ENCODE measurements at places on chromosomes 3 and 15.

GRCh38 chr3:62209101-62209500, 164.2 kb downstream of the FEZF2 start:
- DNase-seq = no peak
- H3K36me3 ChIP-seq = no peaks in the 10 kb centered on the region
- H3K27me3 ChIP-seq = no peaks in the 10 kb centered on the region
- no peak overlapping the region for H3K4me3 ChIP-seq
- no peaks in the 10 kb centered on the region for H3K4me1 ChIP-seq
- no peak overlapping the region for H3K27ac ChIP-seq

GRCh38 chr3:171956181-171956683, 83.1 kb upstream of the FNDC3B start:
- H3K4me1 ChIP-seq = no peaks in the 10 kb centered on the region
- DNase-seq = no peak
- no peak overlapping the region for H3K4me3 ChIP-seq
- no peaks in the 10 kb centered on the region for H3K36me3 ChIP-seq
- no peak overlapping the region for H3K27ac ChIP-seq

- H3K36me3 ChIP-seq = no peaks in the 10 kb centered on the region
- no peak overlapping the region for H3K27ac ChIP-seq
- peaks cover 6% of the 10 kb centered on the region for H3K4me1 ChIP-seq
- DNase-seq = no peak
- H3K27me3 ChIP-seq = no peaks in the 10 kb centered on the region
Observed at GRCh38 chr3:160804762-160805161, 48.7 kb downstream of the PPM1L start.

GRCh38 chr3:162538491-162538890, 1041.9 kb downstream of the OTOL1 start:
- H3K27ac ChIP-seq = no peak overlapping the region
- H3K4me1 ChIP-seq = no peaks in the 10 kb centered on the region

- H3K4me1 ChIP-seq = no peaks in the 10 kb centered on the region
- H3K27me3 ChIP-seq = no peaks in the 10 kb centered on the region
- no peak overlapping the region for H3K4me3 ChIP-seq
- H3K36me3 ChIP-seq = peaks cover 4% of the 10 kb centered on the region
- no peak overlapping the region for H3K27ac ChIP-seq
Observed at GRCh38 chr3:15787941-15788340, 9.8 kb downstream of the ANKRD28 start.

DNA sequence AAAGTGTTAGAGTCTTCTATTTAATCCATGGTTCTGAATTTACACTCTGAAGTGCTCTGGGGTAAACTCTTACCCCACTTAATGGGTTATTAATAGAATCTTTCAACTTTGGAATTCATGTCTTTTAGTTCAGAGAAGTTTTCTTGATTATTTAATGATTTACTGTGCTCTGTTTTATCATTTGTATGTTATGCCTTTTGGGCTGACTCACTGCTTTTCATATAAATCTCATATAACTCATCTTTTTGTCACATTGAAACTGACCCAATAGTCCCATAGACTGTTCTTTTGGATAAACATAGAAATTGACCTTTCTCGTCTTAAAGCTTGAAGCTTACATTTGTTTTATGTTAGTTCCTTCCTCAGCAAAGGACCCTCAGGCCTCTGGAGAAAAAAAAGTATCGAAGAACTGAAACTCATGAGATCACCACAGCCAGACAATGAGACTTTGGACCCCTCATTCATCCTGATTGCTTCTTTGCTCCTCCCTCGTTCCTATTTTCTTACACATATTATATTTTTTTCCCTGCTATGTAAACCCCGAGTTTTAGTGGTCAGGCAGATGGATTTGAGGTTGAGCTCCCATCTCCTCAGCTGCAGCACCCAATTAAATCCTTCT, 229.1 kb upstream of the CBLB start:
- no peaks in the 10 kb centered on the region for H3K27me3 ChIP-seq
- no peak overlapping the region for H3K4me3 ChIP-seq
- no peaks in the 10 kb centered on the region for H3K4me1 ChIP-seq

- no peaks in the 10 kb centered on the region for H3K4me1 ChIP-seq
- H3K27ac ChIP-seq = no peak overlapping the region
- no peak for DNase-seq
- peaks cover 15% of the 10 kb centered on the region for H3K27me3 ChIP-seq
Observed at GRCh38 chr15:92385096-92385495, 8.6 kb upstream of the ST8SIA2 start.

DNA sequence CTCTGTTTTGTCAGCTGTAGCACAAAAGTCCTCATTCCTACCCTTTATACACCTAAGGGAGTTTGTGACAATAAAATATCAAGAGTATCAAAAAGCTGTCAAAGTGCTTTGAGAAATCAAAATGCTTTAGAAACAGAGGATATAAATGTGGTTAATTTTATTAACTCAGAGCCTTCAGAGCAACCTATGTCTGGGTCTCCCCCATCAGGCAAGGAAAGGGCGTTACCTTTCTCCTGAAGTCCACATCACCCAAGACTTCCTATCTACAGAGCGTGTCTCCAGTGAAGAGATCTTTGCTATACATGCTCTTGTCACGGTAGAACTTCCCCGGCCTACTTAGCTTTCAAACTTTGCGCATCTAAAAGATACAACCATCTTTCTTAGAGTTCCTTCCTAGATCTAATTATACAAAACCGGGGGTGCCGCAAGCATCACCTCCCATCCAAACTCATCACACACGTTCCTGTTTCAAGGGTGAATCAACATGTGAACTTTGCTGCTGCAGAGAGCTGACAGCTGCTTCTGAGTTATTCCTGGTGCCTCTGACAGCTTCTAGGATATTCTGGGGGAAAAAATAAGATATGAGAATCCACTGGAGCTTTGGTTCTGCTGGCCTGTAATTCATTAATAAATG, 93.0 kb downstream of the RARB start:
- no peaks in the 10 kb centered on the region for H3K36me3 ChIP-seq
- no peak overlapping the region for H3K4me3 ChIP-seq
- no peak overlapping the region for H3K27ac ChIP-seq
- no peak for DNase-seq
- peaks cover 5% of the 10 kb centered on the region for H3K27me3 ChIP-seq

GRCh38 chr3:97256060-97256459, 441.7 kb downstream of the EPHA6 start:
- no peak for DNase-seq
- no peak overlapping the region for H3K4me3 ChIP-seq
- no peaks in the 10 kb centered on the region for H3K4me1 ChIP-seq
- H3K27ac ChIP-seq = no peak overlapping the region

DNA sequence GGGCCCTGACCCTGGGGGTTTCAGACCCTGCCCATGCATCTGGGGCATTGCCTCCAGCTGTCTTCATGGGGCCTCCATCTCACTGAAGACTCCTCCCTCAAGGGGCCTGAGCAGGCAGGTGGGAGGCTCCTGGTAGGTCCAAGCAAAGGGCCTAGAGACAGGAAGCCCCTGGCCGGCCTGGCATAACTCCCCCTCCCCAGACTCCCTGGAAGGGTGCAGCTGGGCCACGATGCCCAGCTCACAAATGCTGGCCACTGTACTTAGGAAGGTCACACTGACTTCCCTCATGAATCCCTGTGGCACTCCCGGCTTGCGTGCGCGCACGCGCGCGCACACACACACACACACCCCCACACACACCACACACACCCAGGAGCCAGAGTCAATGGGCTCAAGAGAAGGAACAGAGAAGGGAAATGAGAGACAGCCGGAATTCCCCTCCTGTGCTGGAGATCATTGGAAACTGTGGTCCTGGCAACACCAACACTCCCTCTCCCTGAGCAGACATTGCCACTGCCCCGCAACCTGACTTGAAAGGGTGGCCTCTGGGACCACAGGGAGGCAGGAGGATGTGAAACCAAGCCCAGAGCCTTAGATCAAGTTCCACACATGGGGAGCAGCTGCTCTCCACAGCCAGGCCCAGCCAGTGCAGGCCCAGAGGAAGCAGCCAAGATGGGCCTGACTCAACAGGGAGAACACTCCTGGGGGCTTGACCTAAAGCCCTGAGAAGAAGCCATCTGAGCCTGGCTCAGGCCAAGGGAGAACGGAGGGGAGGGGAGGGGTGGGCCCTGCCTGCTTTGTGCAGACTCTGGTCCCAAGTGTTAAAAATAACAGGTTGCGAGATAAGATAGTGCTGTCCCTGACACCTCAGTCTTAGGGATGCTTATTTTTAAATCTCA, 69.7 kb downstream of the SCN5A start:
- no peak for DNase-seq
- H3K27me3 ChIP-seq = no peaks in the 10 kb centered on the region
- H3K4me3 ChIP-seq = no peak overlapping the region

GRCh38 chr3:39166134-39166710, 12.8 kb upstream of the CSRNP1 start:
- no peaks in the 10 kb centered on the region for H3K27me3 ChIP-seq
- no peak for DNase-seq
- H3K4me1 ChIP-seq = no peaks in the 10 kb centered on the region
- H3K36me3 ChIP-seq = no peaks in the 10 kb centered on the region
- no peak overlapping the region for H3K27ac ChIP-seq

GRCh38 chr15:99504071-99504822, 61.5 kb upstream of the MEF2A start:
- DNase-seq = no peak
- no peak overlapping the region for H3K27ac ChIP-seq
- H3K36me3 ChIP-seq = no peaks in the 10 kb centered on the region
- peaks cover 11% of the 10 kb centered on the region for H3K4me1 ChIP-seq
- H3K4me3 ChIP-seq = no peak overlapping the region

GRCh38 chr3:102114264-102114979, 265.1 kb downstream of the NFKBIZ start:
- DNase-seq = no peak
- peaks cover 11% of the 10 kb centered on the region for H3K4me1 ChIP-seq
- no peak overlapping the region for H3K4me3 ChIP-seq
- no peaks in the 10 kb centered on the region for H3K36me3 ChIP-seq

DNA sequence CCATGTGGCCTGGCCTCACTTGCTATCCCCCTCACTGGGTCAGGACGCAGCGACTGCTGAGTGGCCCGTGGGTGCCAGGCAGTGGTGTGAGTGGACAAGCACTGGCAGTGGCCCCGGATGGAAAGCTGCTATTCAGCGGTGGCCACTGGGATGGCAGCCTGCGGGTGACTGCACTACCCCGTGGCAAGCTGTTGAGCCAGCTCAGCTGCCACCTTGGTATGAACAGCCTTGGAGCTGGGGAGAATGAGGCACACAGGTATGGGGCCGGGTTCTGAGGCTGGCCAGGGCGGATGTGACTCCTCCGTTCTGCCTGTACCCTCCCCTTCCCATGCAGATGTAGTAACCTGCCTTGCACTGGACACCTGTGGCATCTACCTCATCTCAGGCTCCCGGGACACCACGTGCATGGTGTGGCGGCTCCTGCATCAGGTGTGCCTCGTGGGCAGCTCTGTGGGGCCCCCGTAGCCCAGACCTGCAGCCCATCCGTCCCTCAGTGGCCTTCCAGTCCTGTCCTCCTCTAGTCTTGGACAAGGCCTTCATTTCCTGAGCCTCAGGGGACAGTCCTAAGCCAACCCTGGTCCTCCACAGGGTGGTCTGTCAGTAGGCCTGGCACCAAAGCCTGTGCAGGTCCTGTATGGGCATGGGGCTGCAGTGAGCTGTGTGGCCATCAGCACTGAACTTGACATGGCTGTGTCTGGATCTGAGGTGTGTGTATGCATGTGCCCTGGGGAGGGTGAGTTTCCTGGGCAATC, 28.2 kb downstream of the NBEAL2 start:
- H3K4me3 ChIP-seq = no peak overlapping the region
- H3K27ac ChIP-seq = no peak overlapping the region
- no peaks in the 10 kb centered on the region for H3K27me3 ChIP-seq
- peaks cover 62% of the 10 kb centered on the region for H3K36me3 ChIP-seq

DNA sequence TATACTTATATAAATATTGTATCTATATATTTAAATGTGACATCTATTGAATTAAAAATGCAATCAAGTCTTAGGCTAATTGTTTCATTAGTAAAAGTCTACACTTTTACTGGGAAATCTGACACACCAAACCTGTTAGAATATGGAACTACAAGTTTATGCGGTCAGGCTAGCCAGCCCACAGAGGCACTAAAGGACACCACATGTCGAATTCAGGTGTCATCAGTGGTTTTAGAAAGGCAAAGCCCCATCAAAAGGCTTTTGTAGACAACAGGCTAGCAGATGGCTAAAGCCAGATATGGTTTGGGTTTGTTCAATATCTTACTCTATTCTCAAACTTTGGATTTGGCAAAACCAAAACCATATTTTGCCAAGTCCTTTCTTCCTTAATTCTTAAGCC, 411.0 kb downstream of the MECOM start:
- H3K4me1 ChIP-seq = no peaks in the 10 kb centered on the region
- H3K36me3 ChIP-seq = no peaks in the 10 kb centered on the region
- H3K27me3 ChIP-seq = no peaks in the 10 kb centered on the region
- no peak overlapping the region for H3K4me3 ChIP-seq

- no peaks in the 10 kb centered on the region for H3K4me1 ChIP-seq
- H3K27ac ChIP-seq = no peak overlapping the region
- no peaks in the 10 kb centered on the region for H3K27me3 ChIP-seq
- no peak overlapping the region for H3K4me3 ChIP-seq
Observed at GRCh38 chr3:98602078-98602678, 8.8 kb upstream of the CPOX start.

DNA sequence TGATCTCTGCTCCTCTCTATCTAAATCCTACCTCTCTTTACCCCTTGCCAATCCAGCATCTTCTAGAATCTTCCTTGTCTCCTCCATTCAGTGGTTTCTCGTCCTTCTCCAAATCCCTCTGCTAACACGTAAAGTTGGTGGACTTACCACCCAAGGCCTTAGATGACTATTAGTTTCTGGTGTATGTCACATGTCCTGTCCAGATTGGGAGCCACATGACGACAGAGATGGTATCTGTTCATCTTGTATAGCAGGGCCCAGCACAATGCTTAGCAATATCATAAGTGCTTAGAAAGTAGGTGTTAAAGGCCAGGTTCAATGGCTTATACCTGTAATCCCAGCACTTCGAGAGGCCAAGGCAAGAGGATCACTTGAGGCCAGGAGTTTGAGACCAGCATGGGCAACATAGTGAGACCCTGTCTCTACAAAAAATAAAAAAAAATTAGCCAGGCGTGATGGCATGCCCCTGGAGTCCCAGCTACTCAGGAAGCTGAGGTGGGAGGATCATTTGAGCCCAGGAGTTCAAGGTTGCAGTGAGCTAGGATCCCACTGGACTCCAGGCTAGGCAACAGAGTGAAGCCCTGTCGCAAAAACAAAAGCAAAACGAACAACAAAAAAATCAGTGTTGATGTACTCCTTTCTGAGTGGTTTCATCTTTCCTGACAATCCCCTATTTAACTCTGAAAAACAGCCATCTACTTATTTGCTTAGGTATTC, 81.8 kb downstream of the HMG20A start:
- no peaks in the 10 kb centered on the region for H3K27me3 ChIP-seq
- DNase-seq = no peak
- no peaks in the 10 kb centered on the region for H3K4me1 ChIP-seq
- H3K36me3 ChIP-seq = no peaks in the 10 kb centered on the region
- no peak overlapping the region for H3K4me3 ChIP-seq

DNA sequence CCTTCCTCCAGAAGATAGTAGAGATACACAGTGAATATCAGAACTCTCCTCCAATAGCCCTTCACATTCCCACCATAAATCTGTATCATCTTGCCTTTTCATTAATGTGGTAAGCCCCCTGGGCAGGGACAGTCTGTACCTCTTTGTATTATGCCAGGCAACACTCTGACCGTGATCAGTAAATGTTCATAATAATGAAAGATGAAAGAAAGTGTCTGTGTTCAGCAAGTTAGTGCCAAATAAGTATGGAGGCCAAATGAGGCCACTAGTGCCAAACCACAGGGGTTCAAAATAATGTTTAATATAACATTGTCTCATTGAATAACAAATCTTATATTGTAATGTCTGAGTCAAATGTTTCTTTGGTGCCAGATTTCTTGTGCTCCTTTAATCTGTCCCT, 104.3 kb downstream of the CMSS1 start:
- H3K36me3 ChIP-seq = no peaks in the 10 kb centered on the region
- no peak overlapping the region for H3K27ac ChIP-seq
- DNase-seq = no peak
- no peaks in the 10 kb centered on the region for H3K27me3 ChIP-seq
- H3K4me1 ChIP-seq = no peaks in the 10 kb centered on the region

All from CD4-positive, alpha-beta T cell (primary cell).